ENCODE measurements at places on chromosomes 1 and 21.

DNA sequence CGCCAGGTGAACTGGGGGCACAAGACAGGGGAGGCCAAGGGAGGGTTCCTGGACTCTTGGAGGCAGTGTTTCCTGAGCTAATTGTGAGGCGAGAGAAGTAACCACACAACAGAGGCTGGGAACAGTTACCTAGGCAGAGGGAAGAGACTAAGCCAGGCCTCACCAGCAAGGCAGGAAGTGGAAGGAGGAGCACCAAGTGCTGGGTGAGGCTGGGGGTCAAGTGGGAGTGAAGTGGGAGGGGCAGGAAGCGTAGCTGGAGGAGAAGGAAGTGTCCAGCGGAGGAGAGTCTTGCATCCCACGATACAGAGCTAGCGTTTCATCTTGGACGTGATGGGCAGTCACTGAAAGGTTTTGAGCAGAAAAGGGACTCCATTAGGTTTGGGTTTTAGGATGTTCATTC lies 48.3 kb upstream of the CAPZB start:
- DNase-seq, result no peak

- peak; percentile 69 for DNase-seq
These were observed 111.7 kb downstream of the DISP1 start for GRCh38 chr1:222926566-222926965.

DNA sequence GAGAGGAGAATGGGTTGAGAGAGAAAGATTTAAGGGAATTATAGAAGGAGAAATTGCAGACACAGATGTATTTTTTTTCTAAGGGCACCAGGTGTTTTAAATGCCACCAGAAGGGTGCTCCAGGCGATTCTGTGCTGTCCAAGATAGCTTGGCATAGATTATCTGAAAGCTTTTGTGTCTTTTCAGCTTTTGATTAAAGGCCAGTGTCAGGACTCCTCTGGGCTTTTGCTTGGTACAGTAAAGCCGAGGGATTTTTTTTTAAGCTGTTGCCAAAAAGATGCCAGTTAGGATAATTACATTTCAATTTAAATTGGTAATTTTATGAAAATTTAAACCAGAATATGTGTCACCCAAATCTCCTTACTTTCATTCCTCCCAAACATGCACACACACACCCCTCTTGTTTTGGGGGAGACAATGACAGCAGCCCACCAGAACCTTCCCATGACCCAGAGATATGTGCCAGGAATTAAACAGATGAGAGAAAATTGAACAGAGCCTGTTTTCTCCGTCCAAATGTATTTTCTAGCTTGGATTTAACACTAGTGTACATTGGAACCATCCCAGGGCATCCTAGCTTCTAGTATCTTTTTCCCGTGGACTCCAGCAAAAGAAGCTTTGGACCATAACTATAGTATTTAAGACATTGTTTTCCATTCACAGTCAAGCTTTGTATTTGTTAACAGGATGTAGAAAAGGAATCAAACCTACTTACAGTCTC lies 670.7 kb upstream of the CXADR start:
- DNase-seq, result no peak

DNA sequence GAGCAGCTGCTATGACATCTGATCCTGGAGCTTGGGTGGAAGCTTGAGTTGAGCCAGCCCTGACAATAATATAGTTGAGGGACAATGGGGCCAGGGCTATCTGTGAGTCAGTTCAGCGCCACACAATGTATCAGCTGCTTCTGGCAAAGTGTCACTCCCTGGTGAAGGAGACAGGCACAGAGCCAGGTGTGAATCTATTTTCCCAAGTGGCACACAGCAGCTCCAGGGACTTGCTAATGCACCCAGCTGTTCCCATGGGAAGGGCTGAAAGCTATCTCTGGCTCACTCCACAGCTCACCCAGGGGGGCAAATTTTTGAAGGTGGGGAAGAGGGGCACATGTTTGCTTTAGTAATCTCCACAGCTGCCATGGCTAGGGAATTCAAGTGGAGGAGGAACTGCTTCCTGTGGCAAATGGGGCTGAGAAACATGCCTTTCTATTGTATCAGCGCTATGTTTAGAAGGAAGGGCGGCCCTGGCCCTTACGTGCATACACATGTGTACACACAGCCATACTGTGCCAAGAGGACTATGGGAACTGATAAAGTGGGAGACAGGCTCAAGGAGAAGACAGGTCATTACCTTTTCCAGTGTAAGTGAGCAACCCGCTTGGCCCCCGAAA lies 2.2 kb downstream of the CYB5R1 start:
- DNase-seq, result no peak

DNA sequence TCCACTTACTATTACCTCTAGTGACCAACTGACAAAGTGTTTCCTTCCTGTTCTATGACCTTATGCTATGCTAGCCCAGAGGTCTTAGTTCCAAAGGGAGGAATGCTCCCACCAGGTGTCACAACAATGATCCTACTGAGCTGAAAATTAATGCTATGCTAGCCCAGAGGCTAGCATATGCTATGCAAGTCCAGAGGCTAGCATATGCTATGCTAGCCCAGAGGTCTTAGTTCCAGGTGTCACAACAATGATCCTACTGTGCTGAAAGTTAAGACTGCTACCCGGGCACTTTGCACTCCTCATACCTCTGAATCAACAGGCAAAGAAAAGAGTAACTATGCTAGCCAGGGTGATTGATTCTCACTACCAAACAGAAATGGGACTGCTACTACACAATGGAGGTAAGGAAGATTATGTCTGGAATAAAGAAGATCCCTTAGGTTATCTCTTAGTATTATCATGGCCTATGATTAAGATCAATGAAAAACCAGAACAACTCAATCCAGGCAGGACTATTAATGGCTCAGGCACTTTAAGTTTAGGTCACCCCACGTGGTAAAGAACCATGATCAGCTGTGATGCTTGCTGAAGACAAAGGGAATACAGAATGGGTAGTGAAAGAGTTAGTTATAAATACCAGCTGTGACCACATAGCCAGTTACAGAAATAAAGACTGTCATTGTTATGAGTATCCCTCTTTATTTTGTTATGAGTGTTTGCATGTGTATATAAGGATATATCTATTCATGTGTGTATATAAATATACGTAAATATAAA lies 114.1 kb downstream of the CSMD2 start:
- DNase-seq, result no peak

- no peak for DNase-seq
These were observed 286.7 kb downstream of the SRGAP2C start for GRCh38 chr1:121471523-121471922.

- DNase-seq, result peak; percentile 82
These were observed 134.4 kb downstream of the S1PR1 start for GRCh38 chr1:101371259-101371658.

DNA sequence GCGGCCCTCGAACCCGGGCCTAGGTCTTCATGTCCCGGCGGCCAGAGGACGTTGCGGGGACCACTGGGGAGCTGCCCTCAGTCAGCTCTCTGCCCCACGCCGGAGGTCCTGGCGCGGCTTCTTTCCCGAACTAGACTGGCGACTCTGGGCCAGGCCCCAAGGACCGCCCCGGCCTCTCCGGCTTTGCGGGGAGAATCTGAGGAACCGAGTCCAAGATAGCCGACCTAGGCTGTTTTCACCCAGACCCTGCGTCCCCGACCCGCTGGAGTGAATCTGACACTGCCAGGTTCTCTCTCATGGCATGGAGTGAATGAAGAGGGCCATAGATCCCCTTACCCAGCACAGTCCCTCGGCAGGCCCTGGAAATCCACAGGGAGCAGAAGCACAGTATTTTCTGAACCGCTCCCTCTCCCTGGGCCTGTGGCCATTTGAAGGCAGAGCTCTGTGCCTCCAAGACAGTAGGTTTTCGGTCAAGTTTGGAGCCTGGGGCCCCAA lies 9.9 kb upstream of the BARHL2 start:
- DNase-seq, result no peak

DNA sequence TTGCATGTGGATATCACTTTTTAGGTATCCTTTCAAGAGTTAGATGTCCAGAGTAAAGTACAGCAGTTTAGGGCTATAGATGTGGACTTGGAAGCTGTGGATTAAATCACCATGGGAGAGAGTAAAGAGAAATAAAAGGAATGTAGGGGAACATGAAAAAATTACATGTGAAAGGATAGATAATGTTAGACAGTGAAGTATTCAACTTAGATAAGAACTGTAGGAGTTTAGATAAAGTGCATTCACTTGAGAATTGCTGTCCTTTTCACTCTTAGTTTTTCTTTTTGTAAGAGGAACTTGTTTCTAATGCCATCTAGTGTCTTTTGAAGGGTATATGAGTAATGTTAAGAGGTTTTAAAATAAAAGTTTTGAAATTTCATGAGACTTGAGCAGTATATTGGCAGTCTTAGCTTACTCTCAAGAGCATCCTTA lies 40.1 kb downstream of the MAST2 start:
- peak; percentile 21 for DNase-seq

DNA sequence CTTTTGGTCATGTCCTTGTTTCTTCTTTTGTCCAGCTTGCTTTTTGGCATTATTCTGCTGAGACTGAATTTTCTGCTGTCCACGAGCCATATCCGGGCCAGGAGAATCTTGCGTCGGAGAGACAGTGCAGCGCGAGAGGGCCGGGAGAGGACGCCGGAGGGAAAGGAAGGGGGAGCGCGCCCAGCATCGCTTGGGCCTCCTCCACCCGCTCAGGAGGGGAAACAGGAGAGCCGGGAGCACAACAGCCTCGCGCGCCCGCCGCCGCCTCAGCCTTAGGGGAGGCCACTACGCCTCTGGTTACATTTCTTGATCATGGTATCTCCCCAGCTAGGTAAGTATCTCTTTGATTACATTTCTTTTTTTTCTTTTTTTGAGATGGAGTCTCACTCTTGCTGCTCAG lies 7.4 kb upstream of the DEGS1 start:
- no peak for DNase-seq

DNA sequence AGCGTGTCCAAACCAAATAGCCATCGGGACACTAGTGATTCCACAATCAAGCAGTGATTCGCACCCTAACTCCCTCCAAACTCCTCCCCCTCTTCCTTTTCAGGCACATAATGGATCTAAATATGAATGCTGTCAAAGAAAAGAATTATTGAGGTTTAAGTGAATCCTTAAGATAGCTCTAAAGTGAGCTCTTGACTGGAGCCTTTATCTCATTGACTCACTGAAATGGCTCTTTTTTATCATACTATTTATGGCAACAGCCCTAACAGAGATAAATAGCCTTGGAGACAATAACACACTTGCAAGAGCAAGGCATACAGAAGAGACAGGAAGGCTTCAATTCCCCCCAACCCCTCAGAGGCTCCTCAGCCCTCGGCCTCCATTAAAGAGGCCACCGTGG lies 143.3 kb downstream of the PLXNA2 start:
- DNase-seq, result no peak

- DNase-seq, result peak; percentile 65
These were observed 26.1 kb downstream of the PKP1 start for GRCh38 chr1:201309416-201309815.

DNA sequence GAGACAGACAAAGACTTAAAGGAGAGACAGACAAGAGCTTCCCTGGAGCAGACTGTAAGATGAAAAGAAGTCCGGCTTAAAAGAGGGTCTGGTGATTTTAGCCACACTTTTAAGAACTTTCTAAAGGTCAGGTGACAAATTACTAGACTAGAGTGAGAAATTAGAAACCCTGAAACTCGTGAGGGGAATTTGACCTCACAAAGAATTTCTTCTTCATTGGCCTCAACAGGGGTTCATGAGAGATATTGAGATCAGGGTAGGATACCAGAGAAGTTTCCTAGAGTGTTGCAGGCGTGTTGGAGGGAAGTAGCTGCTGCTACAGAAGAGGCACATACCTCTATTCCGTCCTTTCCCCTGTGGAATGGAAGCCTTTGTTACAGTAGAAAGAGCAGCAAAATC lies 884.4 kb downstream of the KCNT2 start:
- DNase-seq, result no peak

DNA sequence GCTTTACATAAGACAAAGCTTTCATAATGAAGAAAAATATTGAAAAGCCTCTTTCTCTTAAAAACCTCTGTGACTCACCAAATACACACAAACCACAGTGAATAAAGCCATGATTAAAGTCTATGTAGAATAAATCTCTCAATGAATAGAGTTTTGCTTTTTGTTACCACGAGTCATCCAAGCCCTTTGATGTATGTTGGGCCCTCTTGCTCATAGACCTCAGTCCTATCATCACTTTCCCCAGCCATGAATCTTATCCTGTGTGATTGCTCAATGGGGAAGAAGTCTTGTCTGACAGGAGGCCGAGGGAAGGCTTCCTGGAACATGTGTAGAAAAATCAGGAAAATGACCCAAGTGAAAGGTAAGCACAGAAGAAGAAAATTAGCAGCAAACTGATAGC lies 60.8 kb downstream of the NGF start:
- peak; percentile 84 for DNase-seq

GRCh38 chr21:23083242-23083641 lies 2085.0 kb downstream of the NCAM2 start:
- no peak for DNase-seq

DNA sequence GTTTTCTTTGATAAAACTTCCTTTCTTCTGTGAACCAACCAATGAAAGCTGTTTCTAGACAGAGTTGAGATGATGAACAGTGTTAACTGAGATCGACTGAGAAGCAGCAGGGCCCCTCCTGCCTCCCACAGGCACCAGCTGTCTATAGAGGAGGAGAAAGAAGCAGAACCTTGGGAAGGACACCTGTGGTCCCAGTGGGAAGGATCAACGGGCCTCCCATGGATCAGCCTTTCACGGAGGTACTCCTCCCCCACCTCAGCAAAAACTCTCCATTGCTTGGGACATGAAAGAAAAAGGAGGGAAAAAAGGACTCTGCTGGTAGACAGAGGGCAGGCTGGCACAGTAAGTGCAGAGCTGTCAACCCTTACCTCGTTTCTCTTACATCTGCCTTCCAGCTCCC lies 40.5 kb downstream of the PLPPR5 start:
- DNase-seq, result no peak

- DNase-seq, result no peak
These were observed 14.2 kb upstream of the ADORA3 start for GRCh38 chr1:111517469-111518225.

GRCh38 chr1:93750955-93751354 lies 69.3 kb upstream of the BCAR3 start:
- DNase-seq, result no peak

- peak; percentile 71 for DNase-seq
These were observed 663 bp downstream of the CAMTA1 start for GRCh38 chr1:6785728-6786505.

- DNase-seq, result peak; percentile 2
These were observed 125.7 kb upstream of the TMPRSS15 start for GRCh38 chr21:18529254-18529653.

- DNase-seq, result no peak
These were observed 63.7 kb downstream of the DYRK1A start for GRCh38 chr21:37430184-37430821.

- no peak for DNase-seq
These were observed 173.2 kb downstream of the ROR1 start for GRCh38 chr1:63946866-63947491.

DNA sequence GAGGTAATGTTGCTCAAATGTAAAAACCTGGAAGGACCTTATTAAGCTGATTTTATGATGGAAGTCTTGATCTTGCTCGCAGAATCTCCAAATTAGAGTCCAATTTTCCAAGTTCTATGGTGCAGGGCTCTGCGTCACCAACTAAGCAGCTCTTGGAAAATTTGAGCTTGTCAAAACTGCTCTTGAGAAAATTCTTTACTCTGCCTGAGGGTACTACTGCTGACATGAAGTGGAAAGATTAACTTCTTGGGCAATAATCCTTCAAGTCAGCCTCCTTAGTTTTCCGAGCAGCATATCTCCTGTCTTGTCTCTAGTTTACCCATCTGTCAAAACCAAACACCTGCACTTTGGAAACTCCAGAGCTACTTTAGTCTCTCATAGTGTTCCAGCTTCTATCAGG lies 293.7 kb downstream of the KCTD3 start:
- no peak for DNase-seq

GRCh38 chr1:209855623-209856022 lies 27.9 kb downstream of the UTP25 start:
- no peak for DNase-seq

- DNase-seq, result no peak
These were observed 124.9 kb downstream of the KAZN start for GRCh38 chr1:14723401-14723800.

All from AG08395 (cell line).